ENCODE measurements at places on chromosomes 7 and 10. TPM values are rescaled to one million over a fixed set of nuclear protein-coding genes. Genes with fewer than 3 reads are reported as not detected.

Gene CCDC136
- total RNA-seq: 10.0 TPM

Gene SAP25
- 7.5 TPM for total RNA-seq

Gene DYDC2
- total RNA-seq: not detected

Gene RBP3
- not detected for total RNA-seq

Gene HMX3
- total RNA-seq: 0.25 TPM

Gene CYP26A1
- not detected for total RNA-seq

Gene PRSS37
- total RNA-seq: not detected

Gene ELN
- total RNA-seq: 0.06 TPM

Gene ZP3
- 1.5 TPM for total RNA-seq

Gene BMS1
- total RNA-seq: 40.7 TPM

Gene PGAM2
- not detected for total RNA-seq

Gene LRRC17
- not detected for total RNA-seq

Gene NPY4R
- total RNA-seq: not detected

Gene WDFY4
- 0.11 TPM for total RNA-seq

Gene INHBA
- not detected for total RNA-seq

Gene ELFN1
- 0.17 TPM for total RNA-seq
